Mesenteric fat pad (tissue), 1 donor: ENCODE measurements at places on chromosomes 4 and X. TPM values are rescaled to one million over a fixed set of nuclear protein-coding genes. Genes with fewer than 3 reads are reported as not detected.

GCNA gene
- 1.3 TPM for total RNA-seq

CTSO gene
- 14.2 TPM for total RNA-seq

DNA sequence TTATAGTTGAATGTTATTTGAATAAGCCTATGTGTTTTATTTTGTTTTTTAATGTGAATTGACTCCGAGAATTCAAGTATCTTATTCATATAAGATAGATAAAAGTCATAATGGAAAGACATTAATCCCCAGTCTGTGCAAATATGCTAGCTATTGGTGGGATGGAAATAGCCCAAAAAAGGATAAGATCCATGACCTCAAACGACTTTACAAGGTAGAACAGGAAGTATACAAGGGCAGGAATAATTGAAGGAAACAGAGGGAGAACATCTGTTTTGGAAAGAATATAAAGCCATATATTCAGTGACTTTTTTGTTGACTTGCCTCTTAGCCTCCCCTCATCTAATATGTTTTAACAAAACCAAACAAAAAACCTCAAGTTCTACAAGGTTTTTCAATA, 9.0 kb downstream of the ABCE1 start:
- no peak for DNase-seq

GRCh38 chr4:21858971-21859370, 89.6 kb downstream of the KCNIP4 start:
- DNase-seq = no peak

DNA sequence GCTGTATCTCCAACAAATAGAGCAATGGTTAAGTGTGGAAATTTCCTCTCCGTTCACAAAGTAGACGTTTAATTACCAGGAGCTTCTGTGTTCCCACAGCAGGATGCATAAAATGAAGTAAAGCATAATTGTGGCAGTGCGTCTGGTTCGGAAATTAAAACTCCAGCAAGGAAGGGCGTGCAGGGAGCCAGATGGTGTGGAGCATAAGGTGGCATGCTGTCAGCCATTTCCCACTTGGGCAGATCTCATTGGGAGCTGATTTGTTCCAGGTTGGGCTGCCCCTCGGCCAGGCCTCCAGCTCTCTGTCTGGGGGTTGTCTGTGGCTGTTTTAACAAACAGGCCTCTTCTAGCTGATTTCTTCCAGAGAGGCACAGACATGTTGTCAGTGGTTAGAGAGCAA, 182.1 kb upstream of the CLNK start:
- no peak for DNase-seq

DNA sequence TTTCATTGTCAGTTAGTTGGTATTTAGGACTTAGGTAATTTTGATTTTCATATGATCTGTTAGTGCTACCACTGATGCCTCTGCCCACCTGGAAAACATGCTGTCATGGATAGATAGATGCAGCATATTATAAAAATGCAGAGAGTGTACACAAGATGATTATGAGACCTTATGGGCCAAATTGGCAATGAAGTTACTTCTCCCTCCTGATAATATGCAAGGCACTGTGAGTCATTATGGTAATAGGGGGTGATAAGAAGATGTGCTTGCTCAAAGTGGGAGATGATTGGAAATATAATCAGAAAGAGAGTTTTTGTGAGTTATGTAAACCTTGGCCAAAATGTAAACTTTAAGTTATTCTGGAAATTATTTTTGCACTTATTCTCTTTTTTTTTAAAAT, 56.6 kb upstream of the RHOH start:
- DNase-seq = no peak

DNA sequence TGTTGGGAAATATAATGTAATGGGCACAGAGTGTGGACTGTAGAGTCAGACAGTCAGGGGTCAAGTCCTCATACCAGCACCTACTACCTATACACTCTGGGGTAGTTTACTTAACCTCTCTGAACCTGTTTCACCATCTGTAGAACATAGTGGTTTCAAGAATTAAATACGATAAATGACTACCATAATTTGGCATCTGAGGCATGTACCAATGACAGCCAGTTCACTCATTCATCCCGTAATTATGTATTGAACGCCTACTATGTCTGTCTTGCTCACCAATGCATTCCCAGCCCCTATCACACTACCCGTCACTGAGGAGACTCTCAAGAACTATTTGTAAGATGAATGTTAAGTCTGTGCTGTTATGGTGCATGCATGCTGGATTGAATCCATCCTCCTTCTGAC, 2.0 kb upstream of the FGB start:
- DNase-seq = no peak

F8A2 gene
- not detected for total RNA-seq

- no peak for DNase-seq
Observed at GRCh38 chrX:149829751-149830191, 48.0 kb downstream of the MAGEA9 start.

DNA sequence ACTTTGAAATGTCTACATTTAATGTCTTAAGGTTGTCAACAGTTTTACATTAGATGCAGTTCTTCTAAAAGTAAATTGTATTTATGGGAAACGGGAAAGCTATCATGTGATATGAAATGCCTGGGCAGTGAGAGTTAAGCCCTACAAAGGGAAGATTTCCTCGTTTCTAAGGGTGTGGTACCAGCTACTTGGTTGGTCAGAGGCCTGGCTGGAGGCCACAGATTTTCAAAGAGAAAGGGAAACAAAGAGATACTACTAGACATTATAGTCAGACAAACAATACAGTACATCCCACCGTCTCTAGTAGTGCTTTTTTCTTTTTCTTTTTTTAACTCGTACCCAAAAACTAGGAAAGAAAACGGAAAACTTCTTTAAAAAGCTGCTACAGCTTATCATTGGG, 467.8 kb downstream of the PCDH7 start:
- DNase-seq = no peak

GRCh38 chr4:7761720-7762119, 177.9 kb downstream of the AFAP1 start:
- DNase-seq = no peak

- no peak for DNase-seq
Observed at GRCh38 chr4:149029056-149029651, 586.9 kb upstream of the NR3C2 start.

DNA sequence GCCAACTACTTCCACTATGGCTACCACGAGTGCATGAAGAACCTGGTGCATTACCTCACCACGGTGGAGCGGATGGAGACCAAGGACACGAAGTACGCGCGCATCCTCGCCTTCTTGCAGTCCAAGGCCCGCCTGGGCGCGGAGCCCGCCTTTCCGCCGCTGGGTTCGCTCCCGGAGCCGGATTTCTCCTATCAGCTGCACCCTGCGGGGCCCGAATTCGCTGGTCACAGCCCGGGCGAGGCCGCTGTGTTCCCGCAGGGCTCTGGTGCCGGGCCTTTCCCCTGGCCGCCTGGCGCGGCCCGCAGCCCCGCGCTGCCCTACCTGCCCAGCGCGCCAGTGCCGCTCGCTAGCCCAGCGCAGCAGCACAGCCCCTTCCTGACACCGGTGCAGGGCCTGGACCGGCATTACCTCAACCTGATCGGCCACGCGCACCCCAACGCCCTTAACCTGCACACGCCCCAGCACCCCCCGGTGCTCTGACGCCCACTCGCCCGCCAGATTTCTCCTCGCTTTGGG, 2.1 kb downstream of the HELT start:
- DNase-seq = no peak

GRCh38 chrX:31237189-31237588, 165.3 kb upstream of the FTHL17 start:
- DNase-seq = no peak

NHSL2 gene
- 13.3 TPM for total RNA-seq

DNA sequence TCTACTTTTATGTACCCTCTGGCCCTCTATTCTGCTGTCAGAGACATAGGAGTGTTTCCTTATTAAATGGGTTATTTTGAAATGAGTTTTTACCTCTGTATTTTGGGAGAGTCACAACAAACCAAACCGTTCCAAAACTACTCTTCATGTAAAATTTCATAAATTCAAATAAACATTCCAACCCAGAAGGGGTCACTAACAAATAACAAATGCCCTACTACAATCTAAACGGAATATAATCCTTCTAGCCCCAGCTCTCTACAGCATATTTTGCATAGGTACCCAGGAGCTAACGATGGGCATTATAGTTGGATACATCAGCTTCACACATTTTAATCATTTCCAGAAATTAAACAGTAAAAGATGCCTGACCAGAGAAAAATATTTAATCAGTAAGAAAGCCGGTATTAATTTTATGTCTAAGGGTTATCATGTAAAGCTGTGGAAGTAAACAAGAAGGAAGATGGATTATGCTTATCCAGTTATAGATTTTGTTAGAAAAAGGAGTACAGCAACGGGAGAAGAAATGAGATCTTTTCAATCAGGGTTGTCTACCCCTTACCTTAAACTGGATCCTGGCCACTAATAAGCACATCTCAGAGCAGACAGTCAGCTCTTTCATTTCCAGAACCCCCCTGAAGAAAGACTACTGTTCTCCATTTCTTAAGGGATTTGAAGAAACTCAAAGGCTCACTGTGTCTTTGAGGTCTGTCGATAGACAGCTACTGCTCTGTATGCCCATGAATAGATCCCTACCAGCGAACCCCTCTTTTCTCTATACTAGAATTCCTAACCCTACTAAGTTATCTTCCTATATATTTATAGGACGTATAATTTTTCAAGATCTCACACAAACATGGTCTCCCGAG, 1.2 kb downstream of the UGDH start:
- DNase-seq = no peak

DNA sequence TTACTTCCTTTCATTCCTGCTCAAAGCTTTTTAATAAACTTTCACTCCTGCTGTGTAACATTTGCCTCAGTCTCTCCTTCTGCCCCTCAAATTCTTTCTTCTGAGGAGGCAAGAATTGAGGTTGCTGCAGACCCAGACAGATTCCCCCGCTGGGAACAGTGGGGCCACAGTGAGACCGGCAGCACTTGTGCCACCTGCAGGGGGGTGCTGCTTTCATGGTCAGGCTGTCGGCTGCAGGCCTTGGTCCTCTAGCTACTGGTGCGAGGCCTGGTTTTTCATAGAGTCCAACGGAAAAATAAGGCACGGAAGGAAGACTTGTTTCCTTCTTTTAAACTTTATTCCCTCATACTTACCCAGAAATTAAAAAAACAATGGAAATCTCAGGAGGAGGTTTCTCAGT, 296.7 kb downstream of the NR3C2 start:
- DNase-seq = no peak

RS1 gene
- total RNA-seq = not detected

- DNase-seq = peak; percentile 65
Observed at GRCh38 chr4:8688908-8689445, 96.4 kb downstream of the CPZ start.

- no peak for DNase-seq
Observed at GRCh38 chr4:825971-826330, at the start of gene CPLX1. Gene CPLX1 (minus strand): TSS chr4:826129. CDS start chr4:824522, 1,607 bp downstream.

EMCN gene
- total RNA-seq = 30.0 TPM

- DNase-seq = no peak
Observed at GRCh38 chr4:24662542-24662941, 78.2 kb upstream of the DHX15 start.

- DNase-seq = no peak
Observed at GRCh38 chrX:12711435-12712040, 79.7 kb upstream of the PRPS2 start.

PASD1 gene
- not detected for total RNA-seq

S100G gene
- total RNA-seq = not detected

BEX5 gene
- 1.2 TPM for total RNA-seq

- DNase-seq = no peak
Observed at GRCh38 chrX:52437212-52437611, 58.4 kb upstream of the XAGE1A start.

HEPH gene
- total RNA-seq = 3.9 TPM

DNA sequence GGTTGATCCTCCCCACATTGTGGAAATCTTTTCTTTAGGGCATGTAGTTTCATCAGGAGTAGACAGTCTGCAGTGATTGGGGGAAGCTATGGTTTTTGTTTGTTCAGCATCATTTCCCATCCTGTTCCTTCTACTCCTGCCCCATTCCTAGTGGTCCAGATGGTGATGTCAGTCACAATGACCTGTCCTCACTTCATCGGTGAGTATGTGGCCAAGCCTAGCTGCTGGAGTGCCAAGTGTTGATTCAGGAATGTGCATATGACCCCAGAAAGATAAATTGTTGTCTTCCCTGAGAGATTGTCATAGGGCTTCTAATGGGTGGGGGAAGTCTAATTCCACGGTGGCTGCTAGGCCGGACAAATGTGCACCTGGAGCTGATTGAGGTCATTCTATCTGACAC, 130.6 kb upstream of the FAT1 start:
- DNase-seq = no peak
